ENCODE measurements at places on chromosomes 3 and 15.

DNA sequence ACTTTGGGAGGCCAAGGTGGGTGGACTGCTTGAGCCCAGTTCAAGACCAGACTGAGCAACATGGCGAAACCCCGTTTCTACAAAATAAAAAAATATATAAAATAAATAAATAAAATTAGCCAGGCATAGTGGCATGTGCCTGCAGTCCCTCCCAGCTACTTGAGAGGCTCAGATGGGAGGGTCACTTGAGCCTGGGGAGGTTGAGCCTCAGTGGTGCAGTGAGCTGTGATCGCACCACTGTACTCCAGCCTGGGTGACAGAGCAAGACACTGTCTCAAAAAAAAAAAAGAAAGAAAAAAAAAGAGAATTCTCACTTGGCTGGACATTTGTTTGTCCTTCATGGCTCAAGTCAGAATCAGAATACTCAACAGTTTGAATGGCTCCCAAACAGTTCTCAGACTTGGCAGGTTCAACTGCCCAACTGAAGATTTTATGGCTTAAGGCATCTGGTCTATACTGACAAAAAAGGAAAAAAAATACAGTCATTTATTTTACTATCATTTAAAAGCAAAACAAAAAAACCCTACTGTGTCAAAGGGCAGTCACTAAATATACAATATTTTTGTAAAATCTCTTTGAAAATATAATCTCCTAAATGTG, 106.6 kb downstream of the FBXL22 start:
- no peak for DNase-seq

- DNase-seq = no peak
These were observed 210.0 kb upstream of the PEX5L start for GRCh38 chr3:180246688-180247195.

GRCh38 chr15:85463976-85464375, 83.6 kb downstream of the AKAP13 start:
- no peak for DNase-seq

DNA sequence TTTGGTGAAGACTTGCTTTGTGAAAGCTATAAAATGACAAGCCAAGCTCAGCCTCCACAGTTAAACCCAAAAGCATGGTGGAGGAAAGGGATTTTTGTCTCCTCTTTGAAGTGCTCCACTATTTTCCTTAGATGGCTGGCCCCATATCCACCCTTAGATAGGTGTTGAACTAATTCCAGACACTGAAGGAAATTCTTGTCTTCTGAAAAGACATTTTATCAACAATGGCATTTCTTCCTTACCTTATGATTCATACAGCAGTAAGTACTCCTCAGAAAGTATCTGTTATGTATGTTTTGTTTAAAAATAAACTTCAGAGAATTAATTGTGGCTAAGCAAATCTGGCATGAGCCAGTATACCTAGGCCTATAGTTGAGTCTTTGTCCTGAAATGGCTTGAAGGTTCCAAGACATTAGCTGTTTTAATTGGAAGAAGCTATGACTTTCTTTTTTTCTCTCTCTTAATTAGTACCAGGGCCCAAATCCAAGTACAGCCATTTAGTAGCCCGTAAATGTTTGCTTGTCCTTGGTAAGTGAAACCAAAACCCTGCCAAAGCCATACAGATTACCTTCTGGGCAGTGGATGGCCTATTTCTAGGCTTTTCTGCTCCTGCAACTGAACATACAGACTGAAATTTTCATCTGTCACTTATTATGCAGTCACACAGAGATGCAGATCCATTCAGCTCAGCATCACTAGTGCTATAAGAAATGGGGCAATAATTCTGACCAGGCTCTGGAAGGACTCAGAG, 5.1 kb upstream of the BFSP2 start:
- no peak for DNase-seq

DNA sequence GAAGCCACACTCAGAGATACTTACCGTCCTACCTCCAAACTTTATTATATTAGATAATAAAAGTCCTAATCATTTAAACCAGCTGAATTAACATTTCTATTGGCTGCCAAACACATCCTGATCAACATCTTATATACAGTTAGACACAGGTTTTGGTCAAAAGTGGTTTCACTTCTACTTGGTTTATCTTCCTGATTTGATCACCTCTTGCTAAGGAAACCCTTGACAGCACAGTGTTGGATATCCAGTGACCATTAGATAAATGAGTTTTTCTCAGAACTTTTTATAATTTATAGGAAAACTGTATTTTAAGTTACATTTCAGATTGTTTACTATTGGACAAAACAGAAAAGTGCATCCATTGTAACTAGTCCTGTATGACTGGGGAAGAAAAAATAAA, 198.4 kb upstream of the NR2F2 start:
- no peak for DNase-seq

DNA sequence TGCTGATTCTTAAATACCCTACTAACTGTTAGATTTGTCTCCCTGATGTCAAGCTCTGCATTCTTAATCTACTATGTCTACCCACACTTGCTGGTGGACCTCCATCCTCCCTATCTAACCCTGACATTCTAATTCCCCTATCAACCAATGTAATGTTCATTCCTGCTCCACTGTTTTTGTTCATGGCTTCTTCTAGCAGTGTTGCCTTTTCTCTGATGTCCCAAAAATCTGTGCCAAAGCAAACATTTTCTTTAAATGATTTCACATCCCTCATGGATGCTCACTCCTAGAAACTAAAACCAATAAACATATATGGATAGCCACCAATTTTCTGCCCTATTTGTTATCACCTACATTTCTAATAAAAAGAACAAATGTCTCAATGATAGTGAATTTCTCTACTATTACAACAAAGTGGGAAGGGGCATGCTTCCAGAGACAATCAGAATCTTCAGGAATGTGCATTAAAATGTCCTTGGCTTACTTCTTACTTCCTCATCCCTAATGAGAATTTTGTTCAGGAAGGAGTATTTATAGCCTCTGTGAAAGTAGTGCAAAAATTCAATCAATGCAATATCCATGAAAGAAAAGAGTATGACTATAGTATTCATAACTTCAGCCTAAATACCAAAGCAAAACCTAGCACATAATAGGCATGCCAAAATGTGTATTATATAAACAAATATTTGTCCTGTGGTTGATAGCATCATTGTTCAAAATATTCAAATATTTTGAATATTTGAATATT, 273.3 kb downstream of the ZNF385D start:
- no peak for DNase-seq

DNA sequence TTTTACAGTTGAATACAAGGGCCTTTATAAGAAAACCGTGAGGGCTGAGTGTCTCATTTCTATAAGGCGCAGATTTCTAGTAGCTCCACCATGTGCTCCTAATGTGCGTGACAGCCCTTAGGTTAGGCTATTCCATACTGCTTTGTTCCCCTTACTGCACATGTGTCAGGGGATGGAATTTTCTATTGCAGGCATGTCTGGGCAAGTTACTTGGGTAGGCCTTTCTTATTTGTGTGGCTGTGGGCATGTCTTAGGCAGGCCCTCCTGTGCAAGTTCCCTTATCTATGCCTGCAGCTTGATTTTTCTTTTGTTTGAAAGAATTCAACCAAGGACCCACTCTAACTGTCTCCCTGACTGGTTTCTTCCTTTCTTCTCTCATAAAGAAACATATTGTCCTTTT, 434.2 kb upstream of the CNTN3 start:
- no peak for DNase-seq

- DNase-seq = no peak
These were observed 201.2 kb downstream of the ADAMTSL3 start for GRCh38 chr15:83854950-83855707.

DNA sequence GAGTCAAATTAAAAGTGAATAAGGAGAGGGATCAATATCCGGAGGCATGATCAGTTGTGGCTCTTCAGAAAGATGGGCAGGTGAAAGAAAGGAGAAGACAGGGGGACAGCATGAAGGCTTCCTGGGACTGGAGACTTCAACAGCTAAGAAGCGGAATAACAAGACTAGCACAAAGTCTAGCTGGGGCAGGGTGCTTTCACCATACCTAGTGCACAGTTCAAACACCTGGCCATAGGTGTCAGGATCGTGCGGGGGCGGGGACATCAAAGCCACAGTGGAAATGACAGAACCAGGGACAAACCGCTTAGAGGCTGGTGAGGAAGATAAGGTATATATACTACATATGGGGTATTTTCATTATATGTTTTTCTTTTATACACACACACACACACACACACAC, 66.2 kb upstream of the FOXP1 start:
- DNase-seq = no peak

DNA sequence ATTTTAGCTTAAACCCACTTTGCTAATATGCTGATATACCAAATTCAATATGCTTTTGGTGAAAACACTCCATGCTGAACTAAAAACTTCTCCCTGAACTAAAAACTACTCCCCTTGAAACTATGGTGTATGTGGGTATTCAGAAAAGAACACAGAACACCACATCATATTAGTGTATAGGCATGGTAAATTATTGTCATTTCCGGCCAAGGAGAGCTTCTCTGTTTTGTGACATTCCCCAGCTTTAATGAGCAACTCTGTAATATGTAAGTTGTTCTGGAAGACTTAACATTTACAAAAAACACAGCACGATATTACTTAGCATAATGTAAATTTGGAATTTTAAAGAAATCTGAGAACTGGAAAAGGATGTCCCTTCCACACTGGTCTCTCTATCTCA, 269.9 kb upstream of the WNT5A start:
- no peak for DNase-seq

- DNase-seq = no peak
These were observed 172.4 kb downstream of the KLHL25 start for GRCh38 chr15:85622221-85622831.

DNA sequence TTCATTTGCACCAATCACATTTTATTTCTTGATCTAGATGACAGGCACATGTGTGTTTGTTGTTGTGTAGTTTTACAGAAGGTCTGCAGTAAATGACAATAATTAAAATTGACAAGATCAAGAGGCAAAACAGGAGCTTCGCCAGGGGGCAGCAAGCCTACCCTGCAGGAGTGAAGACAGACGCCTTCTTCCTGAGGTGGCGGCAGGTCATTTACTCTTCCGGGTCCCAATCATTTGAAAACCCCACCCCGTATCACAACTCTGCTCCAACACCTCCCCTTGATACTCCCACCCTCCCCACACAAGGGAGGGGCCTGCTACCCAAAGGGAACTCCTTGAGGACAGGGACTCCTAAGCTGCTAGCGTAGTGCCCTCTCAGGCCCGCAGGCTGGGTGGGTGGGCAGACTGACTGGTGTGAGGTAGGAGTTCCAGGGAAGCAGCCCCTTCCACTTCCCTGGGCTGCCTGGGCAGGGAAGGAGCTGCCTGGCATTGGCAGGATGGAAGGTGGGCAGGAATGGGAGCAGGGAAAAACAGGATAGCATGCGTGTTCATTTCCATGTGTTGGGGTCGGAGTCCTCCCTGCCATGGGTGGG, 13.1 kb downstream of the CHDH start:
- DNase-seq = no peak

DNA sequence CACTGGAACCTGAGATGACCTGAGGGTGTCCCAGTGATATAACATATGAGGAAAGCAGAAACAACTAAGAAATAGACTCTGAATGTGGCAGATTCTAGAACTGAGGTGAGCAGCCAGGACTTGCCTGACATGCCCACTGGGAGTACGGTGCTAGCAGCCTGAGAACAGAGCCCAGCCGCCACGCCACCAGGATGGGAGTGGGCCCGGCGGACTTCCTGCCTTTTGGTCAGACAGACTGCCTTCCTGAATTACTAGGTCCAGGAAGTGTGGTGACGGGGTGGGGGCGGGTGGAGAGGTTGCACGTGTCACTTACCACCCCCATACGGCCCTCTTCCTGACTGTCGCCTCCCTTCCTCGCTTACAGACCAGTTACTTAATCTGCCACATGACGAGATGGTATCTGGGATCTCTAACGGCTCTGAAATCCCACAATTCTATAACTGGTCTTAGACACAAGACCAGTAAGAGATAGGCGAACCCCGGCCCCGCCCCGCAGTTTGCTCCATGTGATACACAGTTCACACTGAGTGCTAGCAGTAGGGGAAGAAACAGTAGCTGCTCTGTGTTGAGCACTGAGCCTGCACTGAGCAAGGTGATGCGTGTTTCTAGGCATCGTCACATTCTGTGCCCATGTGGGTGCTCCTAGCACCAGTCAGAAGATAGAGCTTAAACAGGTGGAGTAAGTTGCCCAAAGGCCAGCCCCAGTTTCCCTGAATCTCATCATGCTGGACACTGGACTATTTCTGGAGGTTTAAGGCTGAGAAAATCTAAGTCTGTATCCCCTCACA, 95.7 kb downstream of the CPN2 start:
- no peak for DNase-seq

DNA sequence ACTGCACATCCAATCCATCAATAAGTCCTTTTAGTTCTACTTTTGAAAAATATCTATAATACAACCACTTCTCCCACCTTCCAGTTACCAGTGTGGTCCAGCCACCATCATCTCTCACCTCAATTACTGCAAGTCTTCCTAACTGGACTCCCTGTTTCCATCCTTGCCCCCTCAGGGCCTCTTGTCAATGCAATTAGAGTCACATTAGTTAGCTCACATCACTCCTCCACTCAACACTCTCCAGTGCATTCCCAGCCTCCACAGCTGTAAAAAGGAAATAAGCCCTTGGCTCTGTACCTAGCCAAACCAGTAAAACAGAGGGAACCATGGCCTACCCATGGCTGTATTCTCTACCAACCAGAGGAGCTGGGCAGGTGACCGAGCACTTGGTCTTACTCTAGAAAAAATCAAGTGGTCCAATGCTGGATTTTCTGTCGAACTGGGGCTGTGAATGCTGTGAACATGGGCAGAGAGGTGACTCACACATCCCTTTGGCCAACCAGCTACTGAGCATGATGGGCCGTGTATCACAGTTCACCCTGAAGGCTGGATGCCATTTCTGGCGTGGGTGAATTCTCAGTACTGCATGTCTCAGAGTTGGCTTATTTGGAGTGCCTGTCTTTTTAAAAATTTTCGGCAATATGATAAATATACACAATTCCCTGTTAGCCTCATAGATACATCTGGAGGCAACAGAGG, 62.5 kb upstream of the C15orf61 start:
- no peak for DNase-seq

- DNase-seq = no peak
These were observed 117.2 kb downstream of the TCF12 start for GRCh38 chr15:57035664-57036063.

DNA sequence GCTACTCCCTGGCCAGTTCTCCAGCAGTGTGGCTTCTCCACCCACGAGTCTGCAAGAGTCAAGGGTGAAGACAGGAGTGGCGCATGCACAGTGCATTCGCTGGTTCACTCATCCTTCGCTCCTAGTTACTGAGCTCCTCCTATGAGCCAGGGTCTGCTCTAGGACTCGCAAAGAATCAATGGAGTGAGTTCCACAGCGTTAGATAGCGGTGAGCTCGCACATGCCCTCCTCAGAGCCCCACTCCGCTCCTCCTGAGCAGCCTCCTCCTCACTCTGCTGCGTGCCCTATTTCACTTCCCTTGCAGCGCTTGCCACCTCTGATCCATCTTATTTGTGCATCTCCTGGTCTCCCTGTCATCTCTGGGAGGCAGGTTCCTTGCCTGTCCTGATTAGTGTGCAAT, 63.0 kb downstream of the NUP210 start:
- no peak for DNase-seq

- no peak for DNase-seq
These were observed 174.1 kb upstream of the SLCO3A1 start for GRCh38 chr15:91679447-91679846.

GRCh38 chr3:42043099-42043813, 47.9 kb upstream of the TRAK1 start:
- no peak for DNase-seq

Data from 8988T (cell line).